ENCODE measurements at places on chromosomes 1 and 21. TPM values are rescaled to one million over a fixed set of nuclear protein-coding genes. Genes with fewer than 3 reads are reported as not detected.

PCNX2 gene
- 6.8 TPM for total RNA-seq

PROK1 gene
- total RNA-seq, result 0.41 TPM

RCC1 gene
- 27.9 TPM for total RNA-seq

S1PR1 gene
- total RNA-seq, result 134 TPM

CSF3R gene
- total RNA-seq, result 202 TPM

NCDN gene
- total RNA-seq, result 24.8 TPM

OR14K1 gene
- not detected for total RNA-seq

LRRC8D gene
- 17.0 TPM for total RNA-seq

AVPR1B gene
- not detected for total RNA-seq

CACNA1S gene
- 0.55 TPM for total RNA-seq

C1orf167 gene
- total RNA-seq, result 4.7 TPM

DNA sequence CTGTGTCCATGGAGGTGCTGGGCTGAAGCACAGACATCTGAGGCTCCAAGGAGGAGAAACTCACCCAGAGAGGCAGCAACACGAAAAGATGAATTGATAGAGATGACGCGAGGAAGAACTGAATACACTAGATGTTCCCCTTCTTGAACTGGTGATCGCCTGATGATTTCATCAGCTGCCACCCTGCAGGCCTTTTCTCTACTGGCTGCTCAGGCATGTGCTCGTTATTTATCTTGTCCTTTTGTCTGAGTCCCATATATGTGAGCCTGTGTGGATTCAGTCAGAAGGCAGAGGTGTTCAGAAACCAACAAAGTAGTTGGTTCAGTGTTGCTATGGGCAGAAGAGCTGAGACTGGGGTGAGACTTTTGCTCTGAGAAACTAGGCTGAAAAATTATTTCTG is 104.2 kb downstream of the SPATA46 start:
- no peak for DNase-seq

- DNase-seq, result no peak
Measured at GRCh38 chr1:31871703-31872102, 55.9 kb upstream of the SPOCD1 start.

- no peak for DNase-seq
Measured at GRCh38 chr1:204685236-204686006, at the start of gene LRRN2. Gene LRRN2 (minus strand): TSS chr1:204685738. CDS start chr1:204619992, 65,746 bp downstream.

- DNase-seq, result no peak
Measured at GRCh38 chr21:32371913-32372314, 20.9 kb downstream of the URB1 start.

DNA sequence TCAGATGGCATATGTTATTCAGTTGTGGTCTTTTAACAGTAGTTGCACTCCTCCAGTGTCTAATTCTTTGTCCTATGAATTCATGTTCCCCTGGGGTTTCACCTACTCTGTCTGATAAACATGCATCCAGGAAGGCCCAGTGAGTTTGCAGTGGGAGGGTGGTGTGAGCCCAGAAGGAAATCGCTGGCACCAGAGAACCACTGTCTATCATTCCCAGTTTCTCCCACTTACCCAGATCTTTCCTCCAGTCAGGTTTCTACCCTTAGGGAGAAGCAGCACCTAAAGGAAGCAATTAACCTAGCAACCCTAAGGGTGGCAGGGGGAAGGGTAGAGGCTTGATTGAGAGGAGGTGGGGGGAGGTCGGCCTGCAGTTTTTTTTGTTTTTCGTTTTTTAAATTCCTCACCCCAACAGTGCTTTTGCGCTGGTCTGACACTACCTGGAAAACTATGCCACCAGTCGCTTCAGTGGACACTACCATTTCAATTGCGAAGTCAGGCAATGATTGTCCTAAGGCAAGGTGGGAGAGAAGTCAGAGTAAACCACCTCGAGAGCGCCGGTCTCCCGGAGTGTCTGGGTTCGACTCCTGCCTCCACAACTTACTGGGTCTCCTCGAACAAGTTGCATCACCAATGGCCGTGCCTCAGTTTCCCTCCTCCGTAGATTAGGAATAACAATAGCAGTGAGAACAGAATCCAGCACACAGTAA is 766 bp upstream of the SLC44A3 start:
- DNase-seq, result no peak

DNA sequence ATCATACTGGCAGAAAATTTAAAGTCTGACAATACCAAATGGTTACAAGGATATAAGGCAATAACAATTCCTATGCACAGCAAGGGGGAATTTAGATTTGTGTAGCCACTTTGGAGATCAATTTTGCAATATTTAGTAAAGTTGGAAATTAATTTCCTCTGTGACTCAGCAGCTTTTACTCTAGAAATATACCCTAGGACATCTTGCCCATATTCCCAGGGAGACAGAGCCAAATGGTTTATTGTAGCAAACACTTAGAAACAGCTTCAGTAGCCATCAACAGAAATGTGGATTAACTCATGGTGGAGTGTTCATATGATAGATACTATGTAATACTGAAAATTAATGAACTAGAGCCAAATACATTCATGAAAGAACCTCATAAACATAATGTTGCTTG is 104.6 kb downstream of the BACH1 start:
- DNase-seq, result no peak

DNA sequence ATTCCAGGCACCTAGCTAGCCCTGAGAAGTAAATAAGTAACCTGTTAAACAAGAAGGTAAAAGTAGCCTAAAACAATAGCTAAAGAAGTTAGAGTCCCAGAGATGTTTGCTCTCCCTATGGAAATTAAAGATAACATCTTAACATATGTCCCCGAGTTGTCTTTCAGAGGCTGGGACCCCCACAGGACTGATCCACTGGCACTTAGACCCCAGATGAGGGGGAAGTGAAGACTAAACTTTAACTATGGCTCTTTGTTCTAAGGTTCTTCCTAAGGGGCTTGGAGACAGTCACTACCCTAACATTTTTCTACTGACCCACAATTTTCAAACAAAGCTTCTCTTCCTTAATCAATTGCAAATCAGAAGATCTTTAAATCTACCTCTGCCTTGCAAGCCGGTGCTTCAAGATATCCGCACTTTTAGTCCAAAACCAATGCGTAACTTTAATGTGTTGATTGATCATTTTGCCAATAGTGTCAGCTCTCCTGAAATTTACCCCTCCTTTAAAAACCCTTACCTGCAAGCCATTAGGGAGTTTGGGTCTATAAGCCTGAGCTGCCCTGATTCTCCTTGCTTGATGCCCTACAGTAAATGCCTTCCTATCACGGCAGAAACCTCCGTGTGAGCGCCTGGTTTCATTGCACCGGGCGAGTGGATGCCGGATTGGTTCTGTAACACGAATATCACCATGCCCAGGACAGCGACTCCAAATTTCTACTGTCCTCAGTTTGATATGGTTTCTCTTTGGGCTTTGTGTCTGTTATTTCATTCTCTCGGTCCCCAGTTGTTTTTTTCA is 404.4 kb downstream of the SIPA1L2 start:
- no peak for DNase-seq

DNA sequence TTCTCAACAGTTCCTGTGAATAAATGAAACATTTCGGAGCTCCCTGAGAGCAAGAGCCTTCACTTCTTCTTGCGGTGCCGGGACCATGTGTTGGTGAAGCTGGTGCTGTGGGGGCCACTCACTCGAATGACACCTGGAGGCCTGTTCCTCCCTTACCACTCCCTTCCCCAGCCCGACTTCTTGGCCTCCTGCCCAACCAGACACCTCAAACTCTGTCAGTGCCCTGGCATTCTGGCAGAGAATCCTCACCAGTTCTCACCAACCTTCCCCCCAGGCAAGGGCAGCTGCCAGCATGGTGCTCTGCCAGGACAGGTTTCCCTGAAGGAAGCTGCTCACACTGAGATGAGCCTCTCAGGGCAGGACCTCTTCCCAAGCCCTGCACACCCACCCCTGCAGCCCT is 68.3 kb downstream of the MPZL1 start:
- no peak for DNase-seq

DNA sequence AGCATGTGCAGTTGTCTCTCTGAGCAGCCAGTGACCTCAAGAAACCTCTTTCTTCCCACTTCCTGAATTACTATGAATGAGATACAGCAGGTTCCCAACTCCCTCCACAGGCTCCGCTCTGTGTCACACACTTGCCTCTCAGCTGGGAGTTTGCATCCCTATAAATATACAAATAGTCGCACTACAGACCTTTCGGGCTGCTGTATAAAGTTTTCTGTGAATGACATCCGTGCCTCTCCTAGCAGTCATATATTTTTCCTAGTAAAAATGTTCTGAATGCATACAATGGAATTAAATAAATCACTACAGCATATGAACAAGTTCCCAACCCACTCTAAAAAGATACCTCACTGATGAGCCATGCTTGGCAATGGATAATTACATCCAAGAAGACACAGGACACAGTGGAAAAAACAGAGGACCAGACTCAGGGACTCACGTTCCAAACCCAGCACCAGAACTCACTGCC is 66.8 kb downstream of the CAPZB start:
- no peak for DNase-seq

- peak; percentile 85 for DNase-seq
Measured at GRCh38 chr1:203127666-203128430, at the start of gene ADORA1. Gene ADORA1 (plus strand): TSS chr1:203127726. CDS start chr1:203128842, 1,116 bp downstream.

DNA sequence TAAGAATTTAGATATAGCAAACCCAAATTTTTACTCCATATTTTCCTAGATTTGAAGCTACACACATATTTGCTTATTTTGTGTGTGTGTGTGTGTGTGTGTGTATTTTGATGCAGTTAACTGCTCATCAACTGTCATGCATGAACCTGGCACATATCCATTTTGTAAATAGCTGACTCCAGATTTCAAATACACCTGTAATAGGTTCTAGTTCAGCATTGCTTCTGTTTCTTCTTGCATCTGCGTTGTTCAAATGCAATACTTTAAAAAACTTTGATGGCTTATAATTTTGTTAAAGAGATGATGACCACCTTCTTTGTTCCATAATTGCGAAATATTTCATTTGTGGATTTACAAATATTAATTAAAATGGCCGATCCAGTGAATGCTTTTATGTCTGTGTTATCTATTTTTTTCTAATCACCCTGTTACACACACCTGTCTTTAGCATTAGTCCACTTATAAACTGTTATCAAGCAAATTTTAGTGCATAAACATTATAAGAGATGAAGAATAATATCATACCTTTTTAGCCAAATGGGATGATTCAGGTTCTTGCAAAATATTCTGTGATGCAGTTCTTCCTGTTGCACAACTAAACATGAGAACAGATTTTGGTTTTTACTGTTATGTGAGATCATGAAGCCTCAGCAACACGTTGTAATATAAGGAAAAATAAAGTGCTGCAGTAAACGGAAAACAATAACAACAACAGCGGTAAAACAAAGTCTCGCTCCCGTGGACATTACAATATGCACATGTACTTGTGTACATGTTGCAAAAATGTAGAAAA is 12.7 kb upstream of the S100A11 start:
- no peak for DNase-seq

- DNase-seq, result no peak
Measured at GRCh38 chr1:245177071-245177900, 22.5 kb downstream of the KIF26B start.

DNA sequence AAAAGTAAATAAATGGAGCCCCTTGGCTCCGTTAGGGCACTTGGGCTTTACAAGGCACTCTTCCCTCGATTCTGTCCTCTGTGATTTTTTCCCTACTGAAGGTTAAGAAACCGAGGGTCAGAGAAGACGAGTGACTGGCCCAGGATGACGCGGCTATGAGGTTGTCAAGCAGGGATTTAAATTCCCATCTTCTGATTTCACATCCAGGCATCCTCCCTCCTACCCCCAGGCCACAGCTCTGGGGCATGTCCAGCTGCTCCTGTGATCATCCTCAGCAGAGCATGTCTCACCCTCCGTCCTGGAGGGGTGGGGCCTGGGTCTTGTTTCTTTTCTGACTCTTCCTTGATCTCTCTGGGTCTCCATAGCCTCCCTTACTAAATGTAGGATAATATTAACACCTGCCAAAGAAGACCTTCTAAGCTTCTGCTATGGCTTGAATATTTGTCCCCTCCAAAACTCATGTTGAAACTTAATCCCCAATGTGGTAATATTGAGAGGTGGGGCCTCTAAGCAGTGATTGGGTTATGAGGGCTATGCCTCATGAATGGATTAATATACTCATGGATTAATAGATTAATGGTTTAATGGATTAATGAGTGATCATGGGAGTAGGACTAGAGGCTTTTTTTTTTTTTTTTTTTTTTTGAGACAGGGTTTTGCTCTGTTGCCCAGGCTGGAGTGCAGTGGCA is 4.6 kb downstream of the CRYBG2 start:
- DNase-seq, result no peak

DNA sequence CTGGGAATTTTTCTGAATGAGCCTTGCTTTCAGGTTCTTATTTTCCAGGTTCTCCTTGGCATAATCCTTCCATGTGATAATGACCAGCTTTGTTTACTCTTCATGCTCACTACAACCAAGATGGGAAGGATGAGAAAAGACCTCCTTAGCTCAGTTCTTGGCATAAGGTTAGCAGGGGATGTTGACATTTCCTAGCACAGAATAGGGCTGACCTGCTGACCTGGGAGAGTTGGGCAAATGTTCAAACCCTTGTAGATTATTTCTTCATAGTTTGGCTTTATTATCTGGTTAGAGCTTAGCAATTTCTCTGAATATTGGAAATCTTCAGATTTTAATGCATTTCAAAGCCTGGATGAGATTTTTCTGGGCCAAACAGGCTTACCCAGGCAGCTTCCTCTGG is 23.6 kb upstream of the SYT6 start:
- no peak for DNase-seq

GRCh38 chr1:110390692-110391245 is at the start of gene SLC16A4:
Gene SLC16A4 (minus strand): TSS chr1:110391026. CDS start chr1:110389323, 1,703 bp downstream.
- no peak for DNase-seq

DNA sequence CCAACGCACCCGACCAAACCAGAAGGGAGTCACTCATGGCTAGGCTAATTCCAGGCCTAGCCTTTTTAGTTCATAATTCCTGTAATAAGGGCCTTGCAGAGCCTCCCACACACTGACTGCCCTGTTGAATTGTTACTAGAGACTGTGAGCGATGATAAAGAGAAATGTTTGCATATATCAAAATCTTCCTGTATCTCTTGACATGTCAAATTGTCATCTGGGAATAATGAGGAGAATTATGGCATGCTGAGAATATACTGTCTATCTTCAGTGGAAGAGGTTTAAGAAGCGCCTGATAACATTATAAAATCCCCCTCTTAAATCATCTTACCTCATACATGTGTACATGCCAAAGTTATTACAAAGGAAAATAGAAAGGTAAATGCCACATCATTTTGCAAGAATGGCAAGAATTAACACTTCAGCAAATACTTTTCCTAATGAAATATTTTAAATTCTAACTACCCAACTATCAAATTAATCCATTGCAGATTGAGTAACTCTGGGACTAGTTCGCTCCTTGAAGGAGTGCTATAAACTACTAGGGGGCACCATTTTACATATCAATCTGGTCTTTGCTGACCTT is 144.1 kb downstream of the CENPF start:
- DNase-seq, result no peak

DNA sequence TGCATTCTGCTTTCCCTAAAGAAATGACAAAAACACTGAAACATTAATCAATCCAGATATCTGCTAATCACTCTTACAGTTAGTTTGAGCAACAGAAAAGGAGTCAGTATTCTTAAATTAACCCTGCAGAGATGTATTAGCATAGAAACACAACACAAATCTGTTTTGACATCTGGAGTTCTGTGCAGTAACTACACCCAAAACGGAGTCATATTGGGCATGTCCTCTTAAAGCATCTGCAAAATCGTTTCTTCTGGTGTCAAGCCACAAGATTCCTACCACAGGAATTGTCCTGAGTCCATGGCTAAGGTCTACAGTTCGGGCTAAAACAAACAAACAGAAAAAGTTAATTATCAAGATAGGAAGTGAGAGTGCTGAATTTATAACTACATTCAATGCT is 332.1 kb upstream of the PKN2 start:
- no peak for DNase-seq

GRCh38 chr1:156319664-156320063 is 18.4 kb downstream of the CCT3 start:
- DNase-seq, result no peak

All from upper lobe of right lung (tissue), 1 donor.